ENCODE measurements at places on chromosomes 5 and 9.

DNA sequence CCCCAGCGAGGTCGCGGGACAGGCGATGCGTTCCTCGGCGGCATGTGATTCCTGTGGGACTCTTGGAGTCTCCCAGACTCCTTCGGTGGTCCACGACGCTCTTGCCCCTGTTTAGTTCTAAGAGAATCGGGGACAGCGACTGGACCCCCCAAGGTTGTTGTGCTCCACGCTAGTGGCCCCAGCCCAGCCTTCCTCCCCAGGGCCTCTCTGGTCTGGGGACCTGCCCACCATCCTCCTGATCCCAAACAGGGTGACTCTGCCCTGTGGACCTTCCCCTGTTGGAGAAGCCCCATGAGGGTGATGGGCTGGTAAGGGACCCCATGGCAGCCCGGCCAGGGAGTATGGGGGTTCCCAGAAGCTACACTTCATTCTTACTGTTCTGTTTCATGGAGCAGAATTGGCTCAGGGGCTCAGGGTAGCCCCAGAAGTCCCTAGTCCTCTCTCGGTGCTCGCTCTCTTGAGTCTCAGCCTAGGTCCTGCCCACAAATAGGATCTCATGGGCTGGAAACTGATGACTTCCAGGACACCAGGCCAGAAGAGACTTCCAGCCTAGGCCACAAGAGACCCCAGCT lies 880 bp downstream of the CARD19 start:
- DNase-seq = no peak

GRCh38 chr9:119318371-119318770 lies 50.9 kb downstream of the BRINP1 start:
- DNase-seq = no peak

GRCh38 chr5:102421647-102422046 lies 77.2 kb downstream of the SLCO6A1 start:
- DNase-seq = no peak

DNA sequence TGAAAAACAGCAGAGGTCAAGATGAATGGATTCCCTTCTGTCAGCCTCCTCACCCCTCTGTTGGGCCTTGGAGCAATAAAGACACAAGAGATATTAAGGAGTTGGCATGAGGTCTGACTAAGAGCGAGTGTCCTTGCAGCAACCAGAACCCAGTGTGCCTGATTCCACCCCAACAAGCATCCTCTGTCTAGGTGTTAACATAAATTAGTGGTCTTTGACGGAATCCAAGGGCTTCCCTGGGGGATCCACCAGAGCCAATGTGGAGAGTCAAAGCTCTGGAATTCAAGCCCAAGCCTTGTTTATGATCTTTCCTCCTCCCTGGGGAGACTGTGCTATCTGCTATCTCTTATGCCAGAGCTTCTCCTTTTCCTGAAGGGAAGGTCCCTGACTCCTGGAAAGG lies 128.1 kb upstream of the SMIM23 start:
- DNase-seq = no peak

DNA sequence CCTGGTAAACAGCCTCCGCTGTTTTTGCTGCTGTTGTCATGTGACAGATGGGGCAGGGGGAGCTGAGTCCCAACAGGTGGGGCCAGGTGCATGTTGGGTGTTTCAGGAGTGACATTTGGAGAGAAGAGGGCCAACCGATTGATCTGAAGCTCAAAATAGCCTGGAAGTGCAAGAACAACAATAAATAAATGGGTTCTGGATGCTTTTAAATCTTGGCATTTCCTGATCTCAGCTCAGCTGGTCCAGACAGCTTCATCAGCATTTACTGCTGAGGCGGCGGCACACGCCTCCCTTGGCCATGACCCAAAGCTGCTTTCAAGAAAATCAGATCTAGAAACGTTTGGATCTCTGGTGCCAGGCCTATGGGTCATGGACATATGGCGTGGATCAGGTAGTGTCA lies 70.5 kb downstream of the PPARGC1B start:
- no peak for DNase-seq

DNA sequence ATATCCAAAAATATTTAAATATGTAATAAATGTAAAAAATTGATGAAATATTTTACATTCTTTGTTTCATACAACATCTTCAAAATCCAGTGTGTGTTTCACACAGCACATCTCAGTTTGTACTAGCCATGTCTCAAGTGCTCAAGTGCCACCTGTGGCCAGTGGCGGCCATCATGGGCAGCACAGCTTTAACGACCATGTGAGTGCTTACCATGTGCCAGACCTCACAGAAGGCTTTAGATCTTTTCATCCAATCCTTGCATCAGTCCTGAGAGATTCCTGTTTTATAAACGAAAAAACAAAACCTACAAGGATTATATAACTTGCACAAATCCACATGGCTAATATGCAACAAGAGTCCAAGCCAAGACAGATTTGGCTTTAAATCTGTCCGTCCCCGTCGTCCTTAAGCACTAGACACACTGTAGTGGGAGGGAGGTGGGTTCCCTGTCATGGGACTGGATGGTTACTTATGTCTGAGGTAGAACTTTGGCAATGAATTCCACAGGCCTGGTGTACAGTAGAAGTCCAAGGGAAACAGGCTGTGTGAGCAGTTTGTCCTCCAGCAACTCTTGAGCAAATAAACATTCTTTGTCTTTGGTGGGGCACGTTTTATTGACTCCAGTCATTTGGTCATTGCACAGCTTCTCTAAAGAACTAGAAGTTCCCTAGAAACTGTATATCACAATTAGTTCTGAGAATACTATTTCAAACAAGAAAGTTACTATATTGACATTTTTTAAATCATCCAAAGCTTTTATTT lies 25.0 kb upstream of the F2R start:
- DNase-seq = no peak

- no peak for DNase-seq
Observed at GRCh38 chr9:95855961-95856360, 19.5 kb upstream of the ERCC6L2 start.

DNA sequence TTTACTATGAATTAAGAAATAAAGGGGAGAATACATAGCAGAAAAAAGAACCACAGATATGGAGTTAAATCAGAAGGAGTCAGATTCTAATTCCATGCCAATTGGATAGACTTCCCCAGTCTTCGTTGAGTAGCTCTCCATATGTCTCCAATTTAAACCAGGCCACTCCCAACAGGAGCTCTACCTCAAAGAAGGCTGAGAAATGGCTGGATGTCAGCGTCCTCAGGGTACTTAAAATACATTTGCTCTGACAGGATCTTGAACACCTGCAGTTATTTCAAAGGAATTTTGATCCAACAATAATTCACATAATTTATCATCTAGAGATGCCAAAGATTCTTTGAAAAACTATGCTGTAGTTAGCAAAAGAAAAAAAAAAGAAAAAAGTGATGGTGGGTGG lies 133.9 kb upstream of the FBN2 start:
- no peak for DNase-seq

DNA sequence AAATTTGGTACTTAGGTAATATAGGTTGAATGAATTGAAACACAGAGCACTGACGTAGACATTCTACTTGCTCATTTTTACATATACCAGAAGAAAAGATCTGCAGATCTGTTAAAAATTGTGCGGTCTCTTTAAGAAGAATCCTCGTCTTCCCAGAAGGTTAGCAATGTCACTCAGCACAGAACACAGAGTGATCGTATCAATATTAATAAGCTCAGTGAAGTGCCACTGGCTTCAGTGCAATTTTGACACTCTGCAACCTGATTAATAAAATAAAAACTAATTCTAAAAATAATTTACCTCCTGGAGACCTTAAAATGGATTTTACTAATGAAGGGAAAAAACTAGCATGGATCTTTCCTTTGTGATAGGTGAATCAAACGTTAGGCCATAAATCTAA lies 356.1 kb upstream of the DMAC1 start:
- DNase-seq = no peak

DNA sequence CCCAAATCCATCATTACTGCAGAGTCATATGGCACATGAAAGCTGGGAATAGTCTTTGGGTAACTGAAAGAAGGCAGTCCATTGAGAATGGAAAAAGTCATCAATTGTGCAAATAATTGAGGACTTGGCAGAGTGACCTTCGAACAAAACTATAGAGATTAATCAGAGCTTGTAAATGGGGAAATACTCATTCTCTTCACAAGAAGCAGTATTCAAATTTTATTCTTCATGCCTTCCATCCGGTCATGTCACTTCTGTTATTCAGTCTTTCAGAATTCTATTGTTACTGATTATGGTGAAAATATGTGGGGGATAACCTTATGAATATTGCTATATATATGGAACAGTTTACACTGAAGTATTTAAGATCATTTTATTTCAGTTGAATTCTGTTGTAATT lies 8.1 kb downstream of the RGMB start:
- no peak for DNase-seq

GRCh38 chr5:1668141-1668721 lies 131.4 kb downstream of the MRPL36 start:
- DNase-seq = no peak
